ENCODE measurements at places on chromosomes 12 and 14.

DNA sequence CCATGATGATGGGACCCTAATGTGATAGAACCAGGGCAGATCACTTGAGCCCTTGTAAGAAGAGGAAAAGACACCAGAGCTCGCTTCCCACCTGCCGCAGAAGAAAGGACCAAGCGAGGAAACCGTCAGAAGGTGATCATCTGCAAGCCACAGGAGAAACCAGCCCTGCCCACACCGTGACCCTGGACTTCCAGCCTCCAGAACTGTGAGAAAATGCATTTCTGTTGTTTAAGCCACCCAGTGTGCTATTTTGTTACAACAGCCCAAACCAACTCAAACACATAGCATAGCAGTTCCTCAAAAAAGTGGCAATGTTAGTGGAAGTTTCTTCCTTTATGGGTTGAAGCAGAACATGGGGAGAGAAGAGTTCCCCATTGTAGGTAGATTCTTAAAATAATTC lies 107.9 kb upstream of the BCL2L14 start:
- DNase-seq: no peak

DNA sequence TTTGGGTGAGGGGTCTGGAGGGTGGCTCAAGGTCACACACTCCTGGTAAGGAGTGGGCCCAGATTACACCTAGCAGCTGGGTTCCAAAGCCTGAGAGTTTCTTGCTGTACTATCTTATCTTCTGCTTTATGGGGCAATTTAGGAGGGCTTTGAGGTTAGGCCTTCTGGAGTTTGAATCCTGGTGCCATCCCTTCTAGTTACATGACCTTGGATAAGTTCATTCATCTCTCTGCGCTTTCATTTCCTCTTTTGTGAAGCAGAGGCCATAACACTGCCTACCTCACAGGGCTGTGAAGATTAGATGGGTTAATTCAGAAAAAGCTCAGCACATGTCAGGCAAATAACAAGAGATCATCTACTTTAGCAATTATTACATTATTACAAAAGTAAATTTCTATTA lies 7.4 kb upstream of the KRT77 start:
- no peak for DNase-seq

DNA sequence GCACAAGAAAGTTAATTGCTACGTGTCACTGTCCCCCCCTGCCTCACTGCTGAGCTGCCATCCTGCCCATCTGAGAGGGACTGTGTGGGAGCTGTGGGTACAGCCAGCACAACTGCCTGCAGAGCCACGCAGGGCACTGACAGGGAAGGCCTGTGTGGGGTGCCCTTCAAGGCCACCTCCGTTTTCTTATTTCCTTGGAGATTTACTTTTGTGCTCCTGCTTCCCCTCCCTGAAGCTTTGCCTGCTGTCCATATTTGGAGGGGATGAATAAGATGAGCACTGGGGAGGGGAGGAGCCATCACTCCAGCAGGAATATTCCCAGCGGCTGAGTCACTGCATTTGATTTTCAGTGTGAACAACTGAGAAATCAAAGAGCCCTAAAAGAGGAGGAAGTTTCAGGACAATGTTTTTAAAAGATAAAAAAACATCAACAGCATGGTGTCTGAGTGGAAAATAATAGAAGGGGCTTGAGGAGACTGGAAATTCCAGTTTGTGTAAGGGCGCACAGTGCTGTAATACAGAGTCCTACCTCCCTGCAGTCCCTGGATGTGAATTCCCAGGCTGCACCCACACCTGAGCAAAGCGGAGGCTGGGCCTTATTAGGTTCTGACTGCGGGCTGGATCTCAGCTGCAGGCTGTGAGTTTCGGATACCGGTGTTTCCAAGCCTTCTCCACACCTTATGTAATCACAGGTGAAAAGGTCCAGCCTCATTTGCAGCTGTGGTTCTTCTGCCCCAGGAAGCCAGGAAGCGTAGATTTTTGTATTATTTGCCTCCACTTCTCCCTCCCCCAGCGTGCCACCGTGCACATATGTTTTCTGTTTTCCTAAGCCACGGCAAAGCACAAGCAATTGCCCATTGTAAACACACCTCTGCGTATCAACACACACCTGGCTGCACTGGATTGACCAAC lies 192.6 kb upstream of the BCL2L14 start:
- DNase-seq: no peak

DNA sequence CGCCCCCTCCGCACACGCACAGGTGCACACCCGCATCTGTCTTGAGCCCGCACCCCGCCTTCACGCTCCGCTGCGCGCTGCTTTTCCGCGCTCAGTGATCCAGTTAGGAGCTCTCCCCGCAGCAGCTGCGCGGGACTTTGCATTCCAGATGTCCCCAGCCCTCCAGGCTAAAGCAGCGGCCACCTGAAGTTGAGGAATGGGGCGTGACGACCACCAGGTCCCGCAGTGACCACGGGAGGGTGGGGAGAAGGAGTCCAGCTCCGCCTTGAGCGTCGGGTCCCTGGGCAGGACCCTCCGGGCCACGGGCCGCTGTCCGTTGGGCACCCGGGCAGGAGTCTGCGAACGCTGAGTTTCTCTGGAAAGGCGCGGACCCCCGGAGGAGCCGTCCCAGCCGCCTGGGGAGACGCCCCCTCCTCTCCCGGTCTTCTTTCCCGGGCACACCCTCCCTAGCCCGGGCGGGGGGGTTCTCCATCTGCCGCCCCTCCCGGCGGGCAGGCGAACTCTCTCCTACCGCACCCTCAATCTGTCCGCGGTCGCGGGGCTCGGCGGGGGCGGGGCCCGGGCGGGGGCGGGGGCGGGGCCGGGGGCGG lies 334 bp upstream of the TMEM132C start:
- DNase-seq: no peak

- DNase-seq: no peak
Observed at GRCh38 chr14:77228056-77228455, 43.0 kb downstream of the NGB start.

GRCh38 chr14:98348505-98348904 lies 923.5 kb downstream of the BCL11B start:
- DNase-seq: no peak

DNA sequence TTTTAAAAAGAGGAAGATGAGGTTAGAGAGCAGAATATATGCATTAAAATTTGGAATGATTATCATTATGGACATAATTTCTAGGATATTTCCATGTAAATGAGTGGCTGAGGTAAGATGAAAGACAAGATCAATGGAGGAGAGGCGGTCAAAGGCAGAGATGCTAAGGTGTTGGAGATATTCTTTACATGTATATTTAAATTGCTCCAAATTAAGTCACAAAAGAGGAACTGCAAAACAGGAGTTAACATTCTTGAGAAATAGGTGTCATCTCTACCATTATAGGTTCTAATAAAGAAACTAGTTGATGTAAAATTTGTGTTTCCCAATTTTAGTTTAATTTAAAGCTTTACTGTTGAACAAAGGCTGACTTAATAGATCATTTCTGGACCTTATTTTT lies 268.5 kb upstream of the PPFIA2 start:
- DNase-seq: no peak

DNA sequence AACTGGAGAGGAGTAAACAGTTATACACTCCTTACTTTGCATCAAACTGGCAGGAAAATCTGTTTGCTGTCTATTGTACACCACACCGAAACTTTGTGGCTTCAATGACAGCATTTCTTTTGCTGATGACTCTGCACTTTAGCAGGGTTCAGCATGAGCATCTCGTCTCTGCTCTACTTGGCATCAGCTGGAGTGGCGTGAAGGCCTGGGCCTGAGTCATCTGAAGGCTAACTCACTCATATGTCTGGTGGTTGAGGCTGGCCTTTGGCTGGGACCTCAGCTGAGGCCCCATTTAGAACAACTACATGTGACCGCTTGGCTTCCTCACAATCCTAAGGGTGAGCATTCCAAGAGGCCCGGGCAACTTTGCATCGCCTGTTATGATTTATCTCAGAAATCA lies 28.7 kb upstream of the REP15 start:
- DNase-seq: no peak
